H1 (cell line): ENCODE measurements at places on chromosomes 6 and 20. TPM values are rescaled to one million over a fixed set of nuclear protein-coding genes. Genes with fewer than 3 reads are reported as not detected.

Gene BNIP5
- total RNA-seq = not detected in 2 replicates

Gene CCM2L
- 5.5 and 6.0 TPM in 2 replicates for total RNA-seq

Gene RXRB
- total RNA-seq = 17.8 and 18.1 TPM in 2 replicates

Gene HDGFL1
- total RNA-seq = not detected in 2 replicates

Gene ENPP4
- total RNA-seq = 4.2 and 4.4 TPM in 2 replicates

Gene FABP7
- 13.1 and 14.0 TPM in 2 replicates for total RNA-seq

Gene SOX4
- total RNA-seq = 162 and 169 TPM in 2 replicates

Gene ABHD16B
- not detected in 2 replicates for total RNA-seq

DNA sequence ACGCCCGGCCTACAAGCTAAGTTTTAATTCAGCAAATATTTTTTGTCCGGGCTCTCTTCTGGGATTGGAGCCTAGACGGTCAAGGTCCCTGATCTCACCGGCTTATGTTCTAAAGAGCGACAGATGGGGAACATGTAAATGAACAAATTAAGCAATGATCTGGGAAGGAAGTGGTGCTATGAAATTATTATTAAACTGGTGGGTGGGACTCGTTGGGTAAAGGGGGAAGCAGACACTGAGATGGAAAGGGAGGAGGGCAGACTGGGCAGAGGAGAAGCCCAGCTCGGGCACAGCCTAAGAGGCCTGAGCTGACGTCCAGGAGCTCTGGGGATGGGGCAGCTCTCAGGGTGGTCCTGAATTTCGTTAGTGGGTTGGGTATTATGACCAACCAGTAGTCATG, 81.8 kb upstream of the AGPAT4 start:
- DNase-seq = no peak

DNA sequence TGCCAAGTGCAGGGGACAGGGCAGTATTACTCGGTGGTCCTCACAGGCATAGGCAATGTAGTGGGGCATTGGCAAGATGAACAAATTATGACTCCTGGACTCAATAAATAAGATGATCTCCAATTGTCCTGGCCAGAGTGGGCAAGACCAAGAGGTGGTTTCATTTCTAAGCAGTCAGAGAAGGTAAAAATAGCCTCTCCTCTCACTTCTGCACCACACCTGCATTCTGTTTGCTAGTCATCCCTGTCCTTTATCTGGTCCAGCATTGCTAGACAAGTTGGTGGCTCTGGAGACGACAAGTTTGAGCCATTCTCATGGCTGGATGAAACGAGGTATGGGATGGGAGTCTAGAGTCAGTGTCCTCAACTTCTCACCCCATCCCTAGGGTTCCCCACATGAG, 83.0 kb downstream of the BANF2 start:
- no peak for DNase-seq

GRCh38 chr20:53708129-53708968, 114.7 kb upstream of the ZNF217 start:
- no peak for DNase-seq

GRCh38 chr6:10408457-10408856, 6.4 kb downstream of the TFAP2A start:
- no peak for DNase-seq

DNA sequence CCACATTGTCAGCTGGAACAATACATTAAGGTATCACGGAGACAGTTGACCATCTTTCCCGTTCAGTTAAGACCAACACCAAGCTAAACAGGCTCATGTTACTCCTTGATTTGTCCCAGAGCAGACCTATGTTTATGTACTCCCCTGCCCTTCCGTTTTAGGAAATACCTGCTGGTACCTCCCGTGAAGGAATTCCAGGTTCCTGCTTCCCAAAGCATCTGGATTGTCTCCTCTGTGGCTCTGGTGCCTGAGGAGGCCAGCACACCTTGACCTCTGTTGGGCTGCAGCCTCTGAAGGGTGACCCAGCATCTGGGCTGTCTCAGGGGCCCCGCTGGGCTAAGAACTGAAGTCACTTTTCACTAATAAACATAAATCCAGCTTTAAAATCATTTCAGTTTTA, 647.8 kb upstream of the MARCKS start:
- DNase-seq = no peak

DNA sequence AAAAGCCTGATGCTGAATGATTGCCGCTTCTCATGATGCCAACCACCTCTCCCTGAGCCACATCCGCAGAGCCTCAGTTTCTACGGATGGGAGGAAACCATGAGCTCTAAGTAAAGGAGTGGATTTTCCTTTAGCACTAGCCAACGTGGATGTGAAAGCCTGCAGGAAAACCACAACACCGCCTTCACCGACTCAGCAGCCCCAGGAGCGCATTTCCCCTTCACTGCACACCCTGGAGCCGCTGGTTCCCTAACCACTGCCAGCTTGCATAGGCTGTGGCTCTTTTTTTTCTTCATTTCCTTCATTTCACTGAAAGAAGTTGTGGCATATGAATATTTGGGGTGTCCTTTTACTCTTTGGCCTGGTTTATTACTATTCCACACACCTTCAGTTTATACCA, 50.5 kb upstream of the SSTR4 start:
- DNase-seq = no peak

GRCh38 chr6:2773449-2773848, 8.3 kb downstream of the WRNIP1 start:
- DNase-seq = no peak

DNA sequence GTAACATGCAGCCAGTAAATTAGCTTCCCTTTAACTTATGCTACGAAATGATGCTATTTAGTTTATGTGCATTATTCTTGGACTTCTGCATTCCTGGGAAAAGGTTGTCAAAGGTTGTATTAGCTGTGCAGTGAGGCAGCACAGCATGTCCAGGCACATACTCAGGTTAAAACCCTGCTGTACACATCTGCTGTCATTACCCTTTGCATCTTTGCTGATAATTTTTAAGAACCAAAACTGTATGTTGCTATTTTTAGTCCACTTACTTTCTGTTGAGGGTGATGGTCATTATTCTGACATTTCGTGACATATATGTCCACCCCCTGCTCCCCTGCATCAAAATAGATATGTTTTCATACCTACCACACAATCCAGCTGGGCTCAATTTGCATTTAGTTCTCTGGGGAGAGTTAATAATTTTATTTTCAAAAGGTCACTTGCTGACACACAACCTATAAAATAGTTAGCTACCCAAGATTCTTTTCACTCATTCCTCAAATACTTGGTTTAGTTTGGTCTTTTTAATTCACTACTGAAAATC, 142.5 kb upstream of the SPACA1 start:
- DNase-seq = no peak

DNA sequence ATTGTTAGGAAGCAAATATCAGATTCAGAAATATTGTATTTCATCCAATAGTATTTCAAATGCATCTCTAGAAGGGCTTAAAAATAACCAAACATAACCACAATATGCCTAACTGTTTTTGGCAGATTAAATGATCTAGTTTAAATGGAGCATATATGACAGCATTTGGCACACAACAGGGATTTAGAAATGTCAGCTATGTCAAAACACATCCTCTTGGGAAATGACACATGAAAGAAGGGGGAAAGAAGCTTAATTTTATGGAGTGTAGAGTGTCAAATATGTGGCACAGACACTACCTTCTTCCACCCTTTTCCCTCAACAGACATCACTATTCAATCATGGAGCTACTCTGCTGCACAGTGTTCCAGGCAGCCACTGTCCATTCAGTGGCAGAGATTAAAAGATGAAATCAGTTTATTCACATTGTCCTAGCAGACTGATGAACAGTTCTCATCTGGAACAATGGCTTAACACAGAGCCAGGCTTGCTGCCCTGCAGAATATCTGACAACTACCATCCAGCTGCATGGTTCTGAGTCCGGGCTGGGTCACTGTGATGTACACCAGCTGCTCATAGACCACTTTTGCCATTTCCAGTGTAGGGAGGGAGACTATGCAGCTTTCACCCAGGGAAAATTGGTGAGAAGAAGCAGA, 349.8 kb downstream of the DHX35 start:
- no peak for DNase-seq

DNA sequence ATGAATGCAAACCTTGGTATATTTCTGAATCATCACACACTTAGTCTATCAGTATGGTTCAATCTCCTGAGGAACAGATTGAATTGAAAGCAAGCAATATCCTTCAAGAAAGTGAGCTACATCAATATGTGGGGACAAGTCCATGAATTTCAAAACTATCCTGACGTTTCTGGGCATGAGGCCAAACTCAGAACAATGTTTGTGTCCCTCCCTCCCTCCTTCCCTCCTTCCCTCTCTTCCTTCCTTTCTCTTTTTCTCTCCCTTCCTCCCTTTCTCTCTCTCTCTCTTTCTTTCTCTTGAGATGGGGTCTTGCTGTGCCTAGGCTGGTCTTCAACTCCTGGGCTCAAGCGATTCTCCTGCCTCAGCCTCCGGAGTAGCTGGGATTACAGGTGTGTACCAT, 27.9 kb upstream of the SYNCRIP start:
- no peak for DNase-seq

DNA sequence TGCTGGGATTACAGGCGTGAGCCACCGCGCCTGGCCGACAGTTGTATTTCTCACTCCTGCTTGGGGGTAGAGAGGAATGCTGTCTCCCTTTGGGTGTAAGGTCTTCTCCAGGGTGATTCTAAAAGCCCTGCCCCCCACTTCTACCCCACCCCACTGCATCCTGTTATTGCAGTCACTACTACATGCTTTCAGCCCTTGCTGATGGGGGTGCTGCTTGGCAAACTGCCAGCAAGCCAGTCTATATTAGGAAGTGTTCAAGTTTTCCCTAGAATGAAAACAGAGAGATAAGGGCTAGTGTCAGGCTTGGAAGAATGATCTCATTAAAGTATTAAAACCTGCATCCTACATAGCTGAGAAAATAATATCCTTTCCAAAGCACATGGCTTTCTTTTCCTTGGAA, 31.3 kb downstream of the TTI1 start:
- DNase-seq = no peak

DNA sequence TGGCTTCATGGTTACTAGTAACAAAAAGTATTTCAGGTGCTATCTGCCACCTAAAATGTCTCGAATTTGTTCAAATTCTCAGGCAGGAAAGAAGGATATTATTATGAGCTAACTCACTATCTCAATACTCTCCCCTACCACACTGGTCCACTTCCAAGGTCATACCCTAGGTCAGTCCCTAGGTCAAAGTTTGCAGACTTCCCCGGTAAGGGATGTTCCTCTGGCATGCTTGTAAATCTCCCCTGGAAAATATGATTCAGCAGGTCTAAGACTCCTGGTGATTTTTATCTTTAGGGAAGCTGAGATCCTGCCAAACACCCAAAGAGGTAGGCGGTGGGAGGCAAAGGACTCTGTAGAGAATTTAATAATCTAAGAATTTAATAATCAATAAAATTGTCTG, 6.7 kb downstream of the AHCY start:
- DNase-seq = no peak

DNA sequence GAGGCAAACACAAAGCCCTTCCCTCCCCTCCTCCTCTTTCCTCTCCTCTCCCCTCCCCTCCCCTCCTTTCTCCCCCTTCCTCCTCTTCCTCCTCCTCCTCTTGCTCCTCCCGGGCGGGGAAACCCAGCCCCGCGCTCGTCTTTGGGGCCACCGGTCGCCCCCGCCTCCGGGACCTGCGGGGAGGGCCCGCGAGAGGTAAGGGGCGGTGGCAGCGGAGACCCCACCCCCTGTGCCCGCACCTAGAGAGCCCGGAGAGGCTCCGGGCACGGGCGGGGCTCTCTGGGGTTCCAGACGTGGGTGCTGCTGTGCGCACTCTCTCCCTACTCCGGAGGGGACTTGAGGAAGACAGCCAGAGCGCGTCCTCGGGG, at the start of gene RIN2:
Gene RIN2, plus strand, starts transcription at position 126 of the 368 bp plus-strand sequence. CDS start 131,344 bp downstream, outside the sequence.
- peak; percentile 83 for DNase-seq

- DNase-seq = peak; percentile 71
Measured at GRCh38 chr6:134097114-134097707, 44.8 kb upstream of the SLC2A12 start.

DNA sequence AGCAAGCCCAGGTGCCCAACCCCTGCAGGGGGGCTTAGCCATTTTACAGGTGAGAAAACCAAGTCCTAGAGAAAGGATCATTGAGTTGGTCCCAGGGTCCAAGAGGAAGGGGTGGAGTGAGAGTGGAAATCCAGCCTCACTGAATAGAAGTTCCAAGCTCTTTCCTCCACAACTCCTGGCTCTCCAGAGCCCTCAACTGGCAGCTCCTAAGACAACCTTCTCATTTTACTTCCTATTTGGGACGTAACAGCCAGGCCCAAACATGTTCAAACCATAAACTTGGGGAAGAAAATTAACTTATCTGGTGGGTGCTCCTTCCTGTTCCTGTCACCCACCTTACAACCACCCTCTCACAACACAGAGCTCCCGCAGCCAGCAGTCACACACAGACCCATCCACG, 57.9 kb downstream of the PRND start:
- no peak for DNase-seq

DNA sequence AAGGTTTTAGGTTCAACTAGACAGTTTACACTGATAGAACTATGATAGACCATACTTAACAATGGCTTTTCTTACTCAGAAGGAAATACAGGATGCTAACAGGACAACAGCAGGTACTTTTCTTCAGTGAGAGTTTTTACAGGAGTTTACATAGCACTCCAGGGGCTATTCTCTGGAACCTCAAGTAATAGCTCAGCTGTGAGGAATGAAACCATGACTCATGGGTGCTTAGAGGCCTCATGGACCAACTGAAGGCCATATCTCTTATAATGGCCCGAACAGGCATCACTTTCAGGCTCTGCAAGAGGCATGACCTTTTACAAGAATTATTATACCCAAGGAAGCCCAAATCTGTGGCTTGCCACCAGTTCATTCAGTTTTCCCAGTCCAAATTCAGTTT, 31.8 kb downstream of the TREML1 start:
- no peak for DNase-seq

- DNase-seq = no peak
Measured at GRCh38 chr20:9503526-9504245, 10.7 kb upstream of the LAMP5 start.

GRCh38 chr20:44990425-44990824, 24.1 kb downstream of the STK4 start:
- DNase-seq = no peak

DNA sequence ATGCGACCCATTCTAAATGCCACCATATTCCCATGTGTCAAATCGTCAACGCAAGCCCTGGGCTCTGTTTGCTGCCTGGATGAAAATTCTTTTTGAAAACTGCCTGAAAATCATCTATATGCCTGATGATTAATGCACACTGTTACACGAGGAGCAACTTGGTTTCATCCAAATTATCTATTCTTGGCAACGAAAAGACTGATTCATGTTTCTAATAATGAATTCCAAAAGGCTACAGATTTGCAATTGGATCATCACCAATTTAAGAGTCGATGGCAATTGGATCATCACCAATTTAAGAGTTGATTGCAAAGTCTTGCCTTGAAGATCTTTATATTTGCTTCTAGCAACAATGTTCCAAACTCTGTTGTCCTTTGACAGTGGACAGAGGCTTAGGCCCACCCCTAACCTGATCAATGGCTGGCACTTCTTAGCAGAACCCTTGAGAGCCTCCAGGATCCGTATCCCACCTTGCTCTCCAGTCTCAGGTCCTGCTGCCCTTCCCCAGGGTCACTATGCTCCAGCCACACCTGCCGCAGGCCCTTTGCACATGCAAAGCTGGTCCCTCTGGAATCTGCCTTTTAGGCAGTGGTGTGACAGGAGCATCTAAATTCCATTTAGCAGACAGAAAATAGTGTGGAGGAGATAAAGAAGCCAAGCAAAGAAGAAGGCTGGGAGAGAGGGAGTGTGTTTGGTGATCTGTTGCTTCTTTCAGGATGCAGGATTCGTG, 460.9 kb upstream of the SULF2 start:
- DNase-seq = no peak

GRCh38 chr6:82408952-82409431, 45.4 kb downstream of the TPBG start:
- no peak for DNase-seq

- no peak for DNase-seq
Measured at GRCh38 chr6:5341845-5342244, 80.5 kb downstream of the FARS2 start.
